ENCODE measurements at places on chromosomes 1 and 21. TPM values are rescaled to one million over a fixed set of nuclear protein-coding genes. Genes with fewer than 3 reads are reported as not detected.

Gene DNAJC6
- 1.3 TPM for total RNA-seq

Gene ZBTB7B
- 119 TPM for total RNA-seq

Gene MTARC2
- total RNA-seq, result not detected

Gene HCN3
- total RNA-seq, result 4.3 TPM

Gene AJAP1
- total RNA-seq, result not detected

Gene MNDA
- not detected for total RNA-seq

Gene ATAD3C
- total RNA-seq, result 2.3 TPM

Gene TBX15
- not detected for total RNA-seq

Gene RASSF5
- total RNA-seq, result 212 TPM

Gene RGS8
- total RNA-seq, result not detected

Gene PADI6
- not detected for total RNA-seq

Gene TIE1
- not detected for total RNA-seq

Gene DAB1
- 2.0 TPM for total RNA-seq

Gene F13B
- total RNA-seq, result not detected

Gene PTAFR
- total RNA-seq, result 0.40 TPM

Gene RCAN3
- 150 TPM for total RNA-seq

All from activated naive CD4-positive, alpha-beta T cell treated with anti-CD3 and anti-CD28 coated beads, Interleukin-2, amount 10 ng/mL, durations not matched to agents 5 hours and 36 hours (primary cell).